ENCODE measurements at places on chromosomes 3 and 15. TPM values are rescaled to one million over a fixed set of nuclear protein-coding genes. Genes with fewer than 3 reads are reported as not detected.

Gene MINAR1
- polyA plus RNA-seq: 0.19 TPM

Gene MORC1
- not detected for polyA plus RNA-seq

Gene LRTM1
- polyA plus RNA-seq: not detected

Gene CPNE9
- polyA plus RNA-seq: not detected

Gene TGM5
- not detected for polyA plus RNA-seq

Gene PAQR5
- polyA plus RNA-seq: 2.4 TPM

DNA sequence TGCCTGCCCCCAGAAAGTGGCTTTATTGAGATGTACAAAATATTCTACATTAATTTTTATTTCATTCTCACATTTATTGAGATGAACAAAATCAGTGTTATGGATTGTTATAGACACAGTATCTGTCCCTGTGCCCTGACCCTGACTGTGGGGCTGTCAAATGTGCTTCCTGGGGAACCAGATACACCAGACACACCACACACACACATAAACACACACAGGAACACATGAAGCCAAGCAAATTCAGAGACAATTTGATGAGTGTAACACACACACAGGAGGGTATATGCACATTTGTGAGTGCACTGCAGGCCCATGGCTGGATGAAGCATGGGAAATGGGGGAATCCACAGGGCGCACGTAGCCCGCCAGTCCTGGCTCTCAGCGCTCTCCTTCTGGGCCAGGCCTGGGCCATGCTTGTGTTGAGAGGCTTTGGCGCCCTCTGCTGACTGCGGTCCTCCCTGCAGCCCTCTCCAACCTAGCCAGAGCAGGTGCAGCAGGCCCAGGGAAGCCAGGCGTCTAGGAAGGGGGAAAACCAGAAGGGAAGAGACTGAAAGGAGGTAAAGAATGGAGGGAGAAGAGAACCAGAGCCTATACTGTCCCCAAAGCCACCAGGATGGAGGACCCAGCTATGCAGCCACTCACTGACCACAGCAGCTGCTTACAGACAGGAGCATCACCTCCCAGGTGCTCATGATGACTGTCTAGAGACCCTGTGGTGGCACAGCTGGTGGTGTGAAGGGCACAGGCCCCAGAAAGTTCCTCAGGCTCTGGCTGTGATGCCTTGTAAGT, 18.0 kb upstream of the LOXL1 start:
- DNase-seq: peak; percentile 79

DNA sequence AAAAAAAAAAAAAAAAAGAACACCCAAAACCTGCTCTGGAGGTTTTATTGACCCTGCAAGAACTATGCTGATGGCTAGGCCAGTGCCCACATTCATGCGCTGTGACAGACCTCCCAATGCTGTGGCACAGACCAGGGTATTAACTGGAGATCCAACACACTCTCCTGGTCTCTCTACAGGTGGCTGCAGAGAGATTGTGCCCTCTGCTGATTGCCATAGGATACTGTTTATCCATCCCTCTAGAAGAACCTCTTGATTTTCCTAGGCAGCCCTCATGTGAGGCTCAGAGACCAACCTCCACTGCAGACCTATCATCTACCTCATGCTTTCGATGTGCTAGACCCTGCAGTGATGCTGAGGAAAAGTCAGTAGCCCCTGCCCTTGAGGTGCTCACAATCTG, 125.5 kb upstream of the TRIM42 start:
- no peak for DNase-seq

DNA sequence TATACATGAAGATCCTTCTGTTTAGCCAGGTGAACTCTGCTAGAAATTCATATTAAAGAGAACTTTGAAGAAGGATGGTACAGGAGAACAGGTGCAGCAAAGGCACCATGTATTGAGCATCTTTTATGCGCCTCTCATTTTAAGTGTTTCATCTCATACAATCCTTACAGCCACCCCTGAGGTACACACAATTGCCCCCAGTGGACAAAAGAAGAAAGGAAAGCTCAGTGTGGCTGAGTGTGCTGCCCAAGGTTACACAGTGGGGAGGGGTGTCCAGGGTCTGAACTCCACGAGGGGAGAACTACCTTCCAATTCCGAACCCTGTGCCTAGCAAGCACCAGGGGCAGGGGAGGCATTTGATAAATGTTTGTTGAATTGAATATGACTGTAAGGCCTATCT, 98.6 kb downstream of the MECOM start:
- no peak for DNase-seq

DNA sequence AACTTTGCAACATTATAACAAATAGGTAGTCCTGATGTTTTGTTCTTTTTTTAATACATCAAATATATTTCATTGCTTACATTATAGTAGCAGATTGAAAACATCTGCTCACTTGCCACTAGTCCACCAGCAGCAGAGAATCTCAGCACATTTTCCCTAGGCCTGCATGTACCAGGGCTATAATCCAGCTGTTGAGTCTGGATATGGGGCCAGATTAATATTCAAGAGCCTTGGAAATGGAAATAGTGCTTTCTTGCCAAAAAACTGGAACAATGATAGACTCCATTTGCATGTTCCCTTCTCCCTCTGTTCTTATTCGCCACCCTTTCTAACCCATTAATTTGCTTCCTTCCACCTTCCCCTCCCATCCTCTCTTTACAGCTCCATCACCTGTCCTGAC, 288.0 kb downstream of the EPHA3 start:
- no peak for DNase-seq

DNA sequence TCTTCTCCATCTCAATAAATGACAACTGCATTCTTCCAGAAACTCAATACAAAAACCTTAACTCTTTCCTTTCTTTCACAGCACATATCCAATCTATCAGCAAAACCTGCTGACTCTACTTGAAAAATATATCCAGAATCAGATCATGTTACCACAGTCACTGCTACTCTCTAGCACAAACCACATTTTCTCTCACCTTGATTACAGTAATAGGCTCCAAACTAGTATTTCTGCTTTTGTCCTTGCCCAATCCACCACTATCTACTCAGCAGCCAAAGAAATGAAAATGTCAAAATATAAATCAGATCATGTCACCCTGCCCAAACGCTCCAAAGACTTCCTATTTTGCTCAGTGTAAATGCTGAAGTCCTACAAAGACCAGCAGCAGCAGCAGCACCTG, 15.2 kb downstream of the TMCC1 start:
- DNase-seq: no peak

- DNase-seq: no peak
Observed at GRCh38 chr3:99931059-99931458, 113.4 kb downstream of the CMSS1 start.

DNA sequence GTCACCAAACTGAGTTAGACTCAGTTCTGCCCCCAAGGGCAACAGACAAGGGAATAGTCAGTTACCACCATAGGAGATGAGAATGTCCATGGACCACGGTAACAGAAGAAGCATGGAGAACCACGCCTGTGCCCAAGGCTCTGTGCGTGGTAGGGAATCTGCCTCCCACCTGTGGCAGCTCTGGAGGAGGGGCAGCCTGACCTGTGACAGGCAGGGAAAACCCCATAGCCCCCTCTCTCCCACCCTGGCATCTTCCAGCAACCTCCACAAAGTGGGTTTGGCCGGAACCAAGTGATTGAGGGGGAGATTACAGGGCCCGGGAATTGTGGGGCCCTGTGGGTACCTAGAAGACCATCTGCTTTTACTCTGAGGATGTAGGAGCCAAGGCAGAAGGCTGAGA, 14.3 kb upstream of the LTF start:
- DNase-seq: no peak

GRCh38 chr15:37094333-37094914, 5.9 kb downstream of the MEIS2 start:
- DNase-seq: no peak

- no peak for DNase-seq
Observed at GRCh38 chr3:45055411-45056143, 29.5 kb downstream of the CLEC3B start.

- DNase-seq: no peak
Observed at GRCh38 chr3:198079771-198080520, 119.9 kb downstream of the LMLN start.

DNA sequence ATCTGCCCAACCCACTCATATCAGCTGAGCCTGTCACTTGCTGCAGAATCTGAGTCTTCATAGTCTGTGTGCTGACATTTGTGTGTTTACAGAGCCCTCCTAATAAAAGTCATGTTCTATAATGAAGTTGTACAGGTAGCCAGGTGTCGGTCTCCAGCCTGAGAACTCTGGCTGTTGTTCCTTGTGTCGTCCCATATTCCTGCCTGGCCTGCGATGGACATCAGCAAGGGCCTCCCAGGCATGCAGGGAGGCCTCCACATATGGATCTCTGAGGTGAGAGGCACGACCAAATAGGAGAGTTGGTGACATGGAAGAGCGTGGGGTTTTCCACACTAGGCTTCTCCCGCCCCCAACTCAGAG, 2.9 kb downstream of the VILL start:
- no peak for DNase-seq

DNA sequence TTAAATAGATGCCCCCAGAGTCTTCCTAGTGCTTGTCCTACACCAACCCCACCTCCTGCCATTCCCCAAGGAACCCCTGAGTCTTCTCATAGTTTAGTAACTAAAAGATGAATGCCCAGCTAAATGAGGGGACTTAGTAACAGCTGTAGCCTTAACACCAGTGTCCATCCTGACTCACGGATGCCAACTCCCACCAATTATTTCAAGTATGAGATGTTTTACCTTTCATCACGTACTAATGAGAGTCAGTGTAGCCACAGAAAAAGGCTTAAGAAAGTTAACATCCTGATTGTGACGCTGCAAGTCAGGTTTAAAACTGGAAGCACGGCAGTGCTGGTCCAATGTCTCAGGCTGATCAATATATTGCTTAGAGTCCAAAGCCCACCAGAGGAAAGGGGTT, 109.9 kb downstream of the FMN1 start:
- DNase-seq: no peak

DNA sequence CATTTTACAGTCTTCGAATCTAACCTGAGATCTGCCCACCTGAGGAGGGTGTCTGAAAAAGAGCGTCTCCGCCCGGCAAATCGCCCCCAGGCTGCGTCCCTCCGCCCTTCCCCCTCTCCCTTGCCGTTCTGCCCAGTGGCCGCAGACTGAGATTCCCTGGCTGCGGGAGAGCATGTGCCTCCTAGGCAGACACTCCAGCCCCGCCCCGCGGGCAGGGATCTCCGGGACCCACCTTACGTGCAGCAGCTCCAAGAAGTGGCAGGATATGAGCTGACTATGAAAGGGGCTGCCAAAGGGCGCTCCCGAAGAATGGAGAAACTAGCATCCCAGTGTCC, 2.7 kb upstream of the WNT5A start:
- DNase-seq: peak; percentile 26

DNA sequence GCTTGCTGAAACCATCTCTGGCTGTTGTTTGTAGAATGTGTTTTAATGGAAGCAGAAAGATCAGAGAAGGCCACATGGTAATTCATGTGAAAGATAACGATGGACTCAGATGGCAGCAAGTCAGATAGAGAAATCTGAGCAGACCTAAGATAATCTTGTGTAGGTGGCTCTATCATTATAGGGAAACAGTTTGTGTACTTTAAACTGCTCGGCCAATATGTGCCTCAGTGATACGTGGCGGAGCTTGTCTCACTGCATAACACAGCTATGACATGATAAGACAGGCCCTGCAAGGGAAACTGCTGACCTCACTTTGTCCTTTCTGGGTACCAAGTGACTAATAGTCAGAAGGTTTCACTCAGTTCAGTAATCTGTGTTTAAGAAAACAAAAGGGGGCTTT, 51.0 kb downstream of the MME start:
- no peak for DNase-seq

GRCh38 chr3:150810641-150811040, 47.7 kb upstream of the SIAH2 start:
- DNase-seq: no peak

GRCh38 chr3:41317718-41318117, 118.4 kb downstream of the CTNNB1 start:
- no peak for DNase-seq

DNA sequence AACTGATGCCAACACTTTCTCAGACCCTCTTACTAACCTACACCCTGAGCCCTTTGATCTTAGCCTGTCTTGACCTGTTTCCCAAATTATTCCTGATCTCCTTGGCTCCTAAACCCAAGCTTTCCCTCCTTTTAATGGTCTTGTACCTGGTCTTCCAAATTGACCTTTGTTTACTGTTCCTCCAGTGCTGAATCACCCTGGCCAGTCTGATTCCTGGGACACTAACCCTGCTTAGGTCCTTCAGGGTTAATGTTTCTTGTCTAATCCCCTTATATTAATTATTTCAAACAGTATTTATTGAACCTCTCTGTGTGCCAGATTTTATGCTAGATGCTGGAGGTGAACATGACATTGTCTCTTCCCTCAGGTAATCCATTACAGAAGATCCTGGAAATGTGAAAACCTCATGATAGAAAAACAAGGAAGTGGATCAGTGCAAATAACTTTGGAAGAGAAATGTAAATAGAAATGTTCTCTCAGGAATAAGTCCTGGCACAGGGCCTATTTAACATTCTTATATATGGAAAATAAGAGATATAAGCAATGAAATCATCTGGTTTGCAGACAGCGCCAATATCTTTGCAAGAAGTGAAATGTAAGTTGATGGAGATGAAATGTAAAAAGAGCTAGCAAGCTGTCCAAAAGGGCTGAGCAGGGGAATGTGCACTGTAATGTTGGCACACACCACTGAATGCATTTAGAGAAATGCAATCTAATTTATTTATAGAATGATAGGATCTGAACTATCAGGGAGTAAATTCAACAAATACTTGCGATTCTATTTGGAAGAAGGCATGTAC, 20.7 kb downstream of the HGD start:
- no peak for DNase-seq

DNA sequence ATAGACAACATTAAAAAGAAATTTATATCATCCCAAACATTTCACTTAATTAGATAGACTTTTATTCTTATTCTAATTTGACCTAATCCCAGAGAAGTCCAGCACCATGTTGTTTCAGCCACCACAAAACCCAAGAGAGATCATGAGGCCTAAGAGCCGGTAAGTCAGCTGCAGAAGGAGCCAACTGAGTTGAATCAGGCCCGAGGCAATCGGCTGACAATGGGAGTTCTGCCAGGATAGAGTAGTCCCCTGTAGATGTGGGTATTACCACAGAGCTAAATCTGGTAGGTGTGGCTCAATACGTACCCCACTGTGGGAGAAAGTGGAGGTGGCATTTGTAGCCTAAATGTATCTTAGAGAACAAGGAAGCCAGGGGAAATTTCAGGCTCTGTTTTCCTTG, 49.7 kb upstream of the UMPS start:
- DNase-seq: no peak

DNA sequence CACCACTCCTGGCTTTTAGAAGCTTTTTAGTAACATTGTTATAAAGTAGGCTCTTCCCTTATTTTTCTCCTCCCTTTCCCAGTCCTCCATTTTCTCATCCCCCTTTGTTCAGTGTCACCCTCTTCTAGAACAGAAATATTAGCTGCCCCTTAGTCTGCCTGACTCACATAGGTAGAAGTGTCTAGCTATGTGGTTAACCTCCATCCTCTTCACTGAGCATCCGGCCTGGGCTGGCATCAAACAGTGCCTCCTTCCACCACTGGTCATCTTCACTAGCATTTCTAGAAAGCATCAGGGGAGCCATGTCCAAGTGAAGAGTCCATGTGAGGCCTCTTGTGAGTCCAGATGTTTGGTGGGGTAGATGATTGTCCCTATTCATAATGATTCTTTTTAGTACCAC, 70.0 kb upstream of the SKOR1 start:
- DNase-seq: no peak
